ENCODE measurements at places on chromosomes 2 and 18. TPM values are rescaled to one million over a fixed set of nuclear protein-coding genes. Genes with fewer than 3 reads are reported as not detected.

The C2orf81 gene
- 22.5 TPM for total RNA-seq

The NEU2 gene
- not detected for total RNA-seq

The GALNT13 gene
- total RNA-seq, result not detected

The GCG gene
- total RNA-seq, result not detected

The CD226 gene
- not detected for total RNA-seq

The LIMS4 gene
- total RNA-seq, result 0.57 TPM

Data from OCI-LY7 (cell line).